Neural progenitor cell (in vitro differentiated cells): ENCODE measurements at places on chromosomes 3 and 15.

GRCh38 chr3:121473001-121473400 is 72.8 kb downstream of the POLQ start:
- DNase-seq = no peak

- DNase-seq = peak; percentile 46
Observed at GRCh38 chr3:113212150-113212843, 940 bp downstream of the BOC start.

DNA sequence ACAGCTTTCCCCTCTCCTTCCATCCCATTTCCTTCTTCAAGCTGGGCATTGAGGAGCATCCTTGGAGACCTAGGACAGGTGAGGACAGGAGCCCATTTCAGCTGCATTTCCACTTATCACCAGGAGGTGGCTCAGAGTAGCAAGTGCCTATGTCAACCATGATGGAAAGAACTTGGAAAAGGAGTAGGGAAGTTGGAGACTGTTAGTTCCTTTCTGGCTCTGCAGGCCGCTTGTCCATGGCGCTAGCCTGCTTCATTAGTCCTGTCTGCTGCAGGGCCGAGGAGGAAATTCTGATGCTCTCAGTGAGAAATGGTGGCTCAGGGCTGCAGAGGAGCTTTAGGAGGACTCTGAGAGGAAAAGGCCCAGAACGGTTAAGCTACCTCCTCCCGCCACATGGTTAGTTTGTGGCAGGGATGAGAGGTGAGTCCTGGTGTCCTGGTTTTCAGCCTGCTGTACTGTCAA is 7.0 kb upstream of the CD276 start:
- peak; percentile 73 for DNase-seq

DNA sequence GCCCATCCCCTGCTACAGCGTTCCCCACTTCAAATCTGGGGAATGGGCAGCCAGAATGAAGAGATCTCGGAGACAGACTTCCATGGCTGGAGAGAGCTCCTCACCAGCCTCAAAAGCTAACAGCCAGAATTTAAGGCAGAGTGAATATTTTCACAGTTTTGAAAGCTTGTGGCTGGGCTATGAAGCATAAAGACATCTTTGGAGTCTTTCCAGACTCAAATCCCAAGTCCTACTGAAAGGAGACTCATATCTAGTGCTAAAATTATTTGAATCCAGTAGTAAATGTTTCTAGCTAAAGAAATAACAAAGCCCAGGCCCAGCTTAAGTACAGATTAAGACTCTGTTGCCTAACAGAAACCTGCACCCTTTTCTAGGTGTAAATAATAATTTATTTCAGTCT is 628.4 kb upstream of the ALCAM start:
- no peak for DNase-seq

DNA sequence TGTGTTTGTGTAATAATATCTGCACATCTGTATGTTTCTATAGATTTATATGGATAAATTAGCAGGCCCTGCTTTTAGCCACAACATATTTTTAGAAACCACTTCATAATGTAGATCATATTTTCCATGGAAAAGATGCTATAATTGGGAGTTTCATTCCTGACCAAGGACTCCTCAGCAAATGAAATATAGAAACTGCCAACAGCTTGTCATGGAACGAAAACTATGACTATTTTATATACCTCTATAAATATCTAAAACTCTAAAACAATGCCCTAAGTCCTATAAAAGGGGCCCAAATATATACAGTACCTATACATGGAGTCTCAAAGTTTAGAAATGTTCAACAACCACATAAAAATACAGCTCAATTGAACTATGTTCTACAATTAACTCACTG is 27.9 kb downstream of the EID1 start:
- no peak for DNase-seq

- DNase-seq = peak; percentile 16
Observed at GRCh38 chr15:34336991-34337556, 507 bp downstream of the SLC12A6 start.

DNA sequence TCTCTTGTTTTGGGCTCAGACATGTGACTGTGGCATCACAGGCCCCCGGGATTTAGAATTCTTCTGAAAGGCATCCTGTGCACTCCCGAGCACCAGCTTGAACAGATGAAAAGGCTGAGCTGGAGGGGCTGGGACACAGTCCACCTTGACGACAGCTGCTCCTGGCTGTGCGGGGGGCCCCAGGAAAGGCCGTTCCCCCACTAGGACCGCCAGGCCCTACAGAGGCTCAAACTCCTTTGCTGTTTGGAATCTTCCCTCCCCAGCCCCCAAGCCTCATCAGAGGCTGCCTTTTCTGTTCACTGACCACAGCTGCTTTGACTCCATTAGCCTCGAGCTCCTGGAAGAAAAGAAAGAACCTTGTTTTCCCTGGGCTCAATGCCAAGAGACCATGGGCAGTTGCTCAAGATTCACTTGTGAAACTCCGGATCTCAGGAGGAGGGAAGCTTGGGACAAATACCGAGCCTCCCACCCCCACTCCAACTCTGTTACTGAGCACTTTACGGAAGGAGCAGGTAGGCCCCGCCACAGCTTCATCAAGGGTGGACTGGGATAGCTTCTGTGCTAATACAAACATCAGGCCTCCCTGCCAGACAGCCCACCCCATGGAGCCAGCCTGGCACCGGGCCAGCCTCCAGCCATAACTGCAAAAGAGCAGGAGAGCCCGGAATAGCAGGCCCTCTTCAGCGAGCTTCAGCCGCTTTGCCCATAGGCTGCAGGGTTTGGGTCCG is 15.7 kb downstream of the CIDEC start:
- DNase-seq = no peak

- DNase-seq = no peak
Observed at GRCh38 chr3:116020495-116020894, 397.2 kb downstream of the GAP43 start.

GRCh38 chr3:18189282-18190050 is 235.7 kb downstream of the SATB1 start:
- DNase-seq = no peak

GRCh38 chr3:73602170-73602569 is 22.6 kb downstream of the PDZRN3 start:
- no peak for DNase-seq
